ENCODE measurements at places on chromosomes 1 and 21. TPM values are rescaled to one million over a fixed set of nuclear protein-coding genes. Genes with fewer than 3 reads are reported as not detected.

The FCER1G gene
- not detected for total RNA-seq

The SFN gene
- total RNA-seq, result not detected

The SELE gene
- not detected for total RNA-seq

The SH2D5 gene
- total RNA-seq, result 1.4 TPM

The IFI16 gene
- 36.4 TPM for total RNA-seq

DNA sequence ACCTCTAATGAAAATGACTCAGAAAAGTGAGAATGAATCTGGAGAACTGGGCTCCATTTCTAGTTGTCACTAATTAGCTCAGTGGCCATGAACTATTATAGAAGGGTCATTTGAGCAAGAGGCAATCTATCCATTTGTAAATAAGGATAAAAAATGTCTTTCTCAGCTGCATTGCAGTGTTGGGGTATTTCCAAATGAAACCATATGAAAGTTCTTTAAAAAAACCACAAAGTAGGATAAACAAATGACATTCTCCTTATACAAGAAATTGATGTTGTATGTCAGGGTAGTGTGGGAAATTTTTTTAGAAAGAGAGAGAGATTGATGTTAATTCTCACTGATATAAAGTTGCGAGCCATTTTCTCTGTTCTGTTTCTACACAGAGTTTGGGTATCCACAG is 26.0 kb downstream of the FMO3 start:
- no peak for DNase-seq

GRCh38 chr1:199931666-199932377 is 95.7 kb upstream of the NR5A2 start:
- DNase-seq, result peak; percentile 47

DNA sequence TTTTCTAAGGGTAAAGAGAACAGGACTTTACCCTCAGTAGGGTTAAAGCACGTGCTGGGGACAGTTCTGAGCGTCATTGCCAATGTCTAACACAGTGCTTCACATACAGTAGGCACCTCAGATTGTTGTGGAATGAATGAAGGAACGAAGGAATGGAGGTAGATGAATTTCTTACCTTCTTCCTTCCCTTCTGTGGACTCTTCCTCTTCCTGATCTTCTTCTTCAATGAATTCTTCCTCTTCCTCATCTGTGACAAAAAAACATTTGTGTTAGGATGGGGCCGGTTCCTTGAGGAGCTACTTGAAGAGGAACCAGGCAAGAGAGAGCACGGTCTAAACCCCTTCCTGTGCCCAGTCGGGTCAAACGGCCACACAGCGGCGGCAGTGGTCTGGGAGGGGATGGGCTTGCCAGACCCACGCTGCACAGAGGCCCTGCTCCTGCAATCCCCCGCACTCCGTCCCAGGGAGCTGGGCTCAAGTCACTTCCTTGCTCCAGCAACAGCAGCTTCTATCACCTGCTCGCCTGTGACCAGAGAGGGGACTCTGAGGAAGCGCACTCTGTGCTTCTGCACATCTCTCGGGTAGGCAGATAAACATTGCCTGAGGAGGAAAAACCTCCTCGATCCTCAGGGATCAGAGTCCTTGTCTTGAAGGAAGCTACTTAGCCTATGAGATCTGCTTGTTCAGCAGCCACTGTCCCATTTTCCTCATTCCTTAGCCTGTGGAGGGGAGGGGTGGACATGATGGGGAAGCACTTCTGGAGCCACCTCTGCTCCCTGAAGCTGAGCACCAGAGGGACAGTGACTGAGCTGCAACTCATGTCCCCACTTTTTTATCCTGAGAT is 8.0 kb upstream of the SLC30A2 start:
- DNase-seq, result no peak

GRCh38 chr21:38388203-38388602 is 110.1 kb downstream of the ERG start:
- peak; percentile 49 for DNase-seq

GRCh38 chr1:56029319-56030003 is 549.9 kb downstream of the PLPP3 start:
- no peak for DNase-seq

- DNase-seq, result no peak
These were observed 18.1 kb upstream of the TENT5C start for GRCh38 chr1:117587499-117588356.

DNA sequence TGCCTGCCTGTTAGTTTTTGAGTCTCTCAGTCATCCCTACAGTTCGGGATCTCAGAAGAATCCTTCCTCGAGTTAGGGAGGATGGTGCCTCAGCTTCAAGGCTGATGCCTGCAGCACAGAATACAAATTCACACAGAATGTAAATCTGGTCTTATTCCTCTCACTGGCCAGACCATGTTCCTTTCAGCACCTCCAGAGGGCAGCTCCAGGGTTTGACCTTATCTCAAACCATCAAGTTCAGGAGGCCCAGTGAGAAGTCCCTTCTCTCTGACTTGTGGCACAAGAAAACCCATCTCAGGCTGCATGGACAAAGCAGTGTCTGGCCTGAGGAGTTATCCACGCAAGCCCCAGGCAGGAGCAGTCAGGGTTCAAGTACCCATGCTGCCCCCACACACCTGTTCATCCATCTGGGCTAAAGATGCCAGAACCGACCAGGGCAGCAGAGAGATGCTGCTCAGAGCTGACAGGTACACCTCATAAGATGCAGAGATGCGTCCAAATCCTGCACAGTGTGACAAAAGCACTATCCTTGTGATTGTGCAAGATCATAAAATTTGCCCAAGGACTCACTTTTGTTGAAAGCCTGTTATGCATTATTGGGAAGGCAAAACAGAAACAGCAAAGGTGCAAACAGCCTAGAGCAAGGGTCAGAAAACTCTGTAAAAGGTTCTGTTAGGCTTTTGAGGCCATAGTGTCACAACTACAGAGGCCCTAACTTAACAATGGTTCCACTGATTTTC is 49.8 kb downstream of the BCAR3 start:
- no peak for DNase-seq

DNA sequence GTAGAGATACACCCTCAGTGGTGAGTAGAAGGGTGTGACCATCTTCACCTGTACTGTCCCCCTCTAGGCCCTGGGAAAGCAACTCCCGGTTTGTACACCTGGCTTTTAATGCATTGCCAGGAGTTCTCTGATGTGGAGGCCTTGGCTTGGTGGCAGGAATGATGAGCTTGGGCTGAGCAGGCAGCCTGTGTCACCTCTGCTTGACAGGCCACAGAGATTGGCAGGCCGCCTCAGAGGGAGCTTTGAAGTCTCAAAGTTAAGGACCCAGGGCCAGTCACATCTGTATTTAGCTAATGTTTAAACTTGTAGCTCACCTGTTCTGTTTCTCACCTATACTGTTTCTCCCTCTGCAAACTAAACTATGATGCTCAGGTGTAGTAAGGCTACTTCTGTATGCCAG is 28.5 kb downstream of the HUNK start:
- DNase-seq, result no peak

Data from GM23248 (cell line).